Articular chondrocyte of knee joint (primary cell): ENCODE measurements at places on chromosomes 11 and 22. TPM values are rescaled to one million over a fixed set of nuclear protein-coding genes. Genes with fewer than 3 reads are reported as not detected.

The EHF gene
- total RNA-seq, result under 0.01 TPM in 1 of 2 replicates, not detected in the other

The CRYBB1 gene
- not detected in 2 replicates for total RNA-seq

The MAJIN gene
- not detected in 2 replicates for total RNA-seq

The ARFIP2 gene
- total RNA-seq, result 47.9 and 59.8 TPM in 2 replicates

The GPHA2 gene
- not detected in 2 replicates for total RNA-seq
